ENCODE measurements at places on chromosomes 5 and 9.

DNA sequence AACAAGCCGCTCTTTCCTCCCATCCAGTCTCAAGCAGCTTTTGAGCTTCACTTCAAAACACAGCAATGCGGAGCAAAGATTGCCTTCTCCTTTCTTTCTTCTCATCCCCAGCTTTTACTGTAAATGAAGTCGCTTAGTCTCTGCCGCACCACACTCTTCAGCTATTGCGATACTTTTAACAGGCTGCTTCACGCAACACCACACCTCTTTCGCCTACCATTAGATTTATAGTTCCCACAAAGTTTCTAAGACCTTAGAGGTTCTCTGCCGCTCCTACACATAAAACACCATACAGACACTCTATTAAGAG, 711 bp downstream of the PGGT1B start:
- DNase-seq = peak; percentile 24

DNA sequence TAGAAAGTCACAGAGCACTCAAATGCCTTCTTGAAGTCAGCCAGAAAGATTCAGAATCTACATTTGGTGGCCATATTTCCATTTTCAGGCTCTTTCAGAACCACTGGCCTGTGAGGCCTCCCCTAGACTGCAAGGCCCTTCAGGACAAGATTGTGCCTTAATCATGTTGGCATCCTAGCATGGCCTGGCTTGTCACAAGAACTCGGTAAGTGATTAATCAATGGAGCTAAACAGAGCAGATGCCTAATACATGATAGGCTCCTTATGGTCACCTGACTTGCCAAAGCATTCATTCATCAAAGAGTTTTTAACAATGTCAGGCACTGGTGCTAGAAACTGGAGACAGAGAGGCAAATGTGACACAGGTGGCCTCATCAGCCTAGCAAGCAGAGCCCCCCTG, 70.3 kb downstream of the PGM5 start:
- DNase-seq = no peak

GRCh38 chr5:59037941-59038797, 455.3 kb downstream of the RAB3C start:
- DNase-seq = no peak

- peak; percentile 13 for DNase-seq
These were observed 251.5 kb downstream of the KCTD16 start for GRCh38 chr5:144422018-144422727.

DNA sequence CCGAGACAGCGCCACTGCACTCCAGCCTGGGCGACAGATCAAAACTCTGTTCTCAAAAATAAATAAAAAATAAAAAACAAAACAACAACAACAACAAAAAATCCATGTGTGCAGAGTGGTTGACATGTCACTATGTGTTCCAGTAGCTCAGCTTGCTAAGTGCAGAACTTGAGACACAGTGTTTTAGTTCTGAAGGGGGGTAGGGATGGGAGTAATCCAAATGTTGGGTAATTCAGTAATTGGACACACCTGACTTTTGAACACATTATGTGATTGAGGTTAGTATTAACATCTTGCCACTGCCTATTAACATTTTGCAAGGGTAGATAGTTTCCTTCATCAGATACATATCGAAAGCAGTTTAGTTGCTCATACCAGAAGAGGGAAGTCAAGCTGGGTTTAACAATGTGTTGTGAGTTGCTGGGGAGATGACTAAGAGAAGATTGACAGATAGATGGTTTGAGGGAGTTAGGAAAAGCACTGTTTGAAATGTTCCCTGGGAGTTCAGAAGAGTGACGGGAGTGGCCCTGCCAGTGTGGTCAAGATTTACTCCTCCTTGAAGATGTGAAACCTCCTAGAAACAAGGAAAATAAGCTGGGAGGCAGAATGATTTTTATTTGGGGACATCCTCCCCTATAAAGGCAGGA, 928 bp downstream of the HACD4 start:
- no peak for DNase-seq

- DNase-seq = no peak
These were observed 223.1 kb downstream of the GNA14 start for GRCh38 chr9:77424993-77425392.

DNA sequence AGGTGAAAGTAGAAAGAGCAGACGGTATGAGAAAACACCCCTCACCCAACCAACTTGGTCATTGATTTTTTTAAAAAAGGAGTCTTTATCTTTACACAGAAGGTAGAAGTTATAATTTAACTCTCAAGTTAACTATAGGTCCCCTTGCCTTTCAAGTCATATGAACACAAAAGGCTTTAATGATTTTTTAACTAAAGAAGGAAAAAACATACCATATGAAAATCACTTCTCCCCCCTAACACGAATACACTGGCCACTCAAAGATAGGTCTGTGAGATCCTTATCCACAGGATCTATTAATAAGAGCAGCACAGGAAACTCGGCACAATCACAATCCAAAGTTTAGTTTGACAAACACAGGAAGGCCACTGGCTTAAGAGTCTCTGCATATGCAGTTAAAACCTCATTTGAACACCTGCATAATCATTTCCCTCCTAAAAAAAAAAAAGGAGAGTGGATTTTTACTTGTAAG, 138.0 kb downstream of the ENC1 start:
- no peak for DNase-seq

- no peak for DNase-seq
These were observed 72.0 kb downstream of the SH3TC2 start for GRCh38 chr5:148990817-148991216.

Measured in neural progenitor cell (in vitro differentiated cells).